ENCODE measurements at places on chromosomes 3 and 15.

- no peak for DNase-seq
These were observed 4.9 kb downstream of the RFTN1 start for GRCh38 chr3:16508591-16508995.

- no peak for DNase-seq
These were observed 247.5 kb downstream of the MBNL1 start for GRCh38 chr3:152516216-152516615.

DNA sequence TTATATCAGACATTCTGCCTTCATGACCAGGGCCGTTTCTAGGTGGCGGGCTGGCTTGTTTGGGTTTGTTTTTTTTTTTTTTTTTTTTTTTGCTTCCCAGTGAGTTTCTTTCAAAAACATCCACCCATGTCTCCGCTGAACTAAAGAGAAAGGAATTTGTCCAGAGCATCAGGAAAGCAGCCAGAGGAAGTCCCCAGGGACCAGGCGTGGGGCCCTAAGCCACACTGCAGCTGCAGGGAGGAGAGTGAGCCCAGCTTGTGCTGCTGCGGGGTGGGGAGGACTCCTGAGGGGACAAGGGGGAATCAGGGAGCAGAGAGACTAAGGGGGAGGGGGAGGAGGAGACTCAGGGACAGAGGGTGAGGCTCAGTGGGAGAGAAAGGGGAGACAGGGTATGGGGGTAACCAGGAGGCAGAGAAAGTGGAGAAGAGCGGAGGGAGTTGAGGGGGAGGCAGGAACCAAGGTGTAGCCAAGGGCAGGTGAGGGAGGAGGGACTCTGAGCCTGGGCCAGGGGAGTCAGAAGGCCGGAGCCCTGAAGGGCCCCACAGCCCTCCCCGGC is 49.5 kb downstream of the CYP11A1 start:
- DNase-seq, result no peak

DNA sequence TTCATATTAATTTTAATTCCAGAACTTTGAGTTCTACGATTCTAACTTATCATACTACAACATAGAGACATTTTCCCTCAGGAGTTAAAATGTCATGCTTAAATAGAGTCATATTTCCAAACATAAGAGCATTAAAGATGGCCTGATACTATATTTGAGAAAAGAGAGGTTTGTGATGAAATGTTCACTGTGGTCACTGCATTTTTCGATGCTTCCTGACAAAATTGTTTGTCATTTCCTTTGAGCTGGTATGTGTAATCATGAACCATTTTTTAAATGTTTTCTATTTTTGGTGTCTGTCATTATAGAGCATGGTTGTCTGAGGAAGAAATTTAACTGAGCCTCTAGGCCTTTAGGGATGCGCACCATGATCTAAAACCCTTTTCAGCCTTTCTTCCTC is 721.4 kb upstream of the NR2F2 start:
- DNase-seq, result no peak

- DNase-seq, result no peak
These were observed 427.9 kb upstream of the RASGRP1 start for GRCh38 chr15:38992506-38992905.

- no peak for DNase-seq
These were observed 101.6 kb downstream of the ERC2 start for GRCh38 chr3:56366641-56367162.

DNA sequence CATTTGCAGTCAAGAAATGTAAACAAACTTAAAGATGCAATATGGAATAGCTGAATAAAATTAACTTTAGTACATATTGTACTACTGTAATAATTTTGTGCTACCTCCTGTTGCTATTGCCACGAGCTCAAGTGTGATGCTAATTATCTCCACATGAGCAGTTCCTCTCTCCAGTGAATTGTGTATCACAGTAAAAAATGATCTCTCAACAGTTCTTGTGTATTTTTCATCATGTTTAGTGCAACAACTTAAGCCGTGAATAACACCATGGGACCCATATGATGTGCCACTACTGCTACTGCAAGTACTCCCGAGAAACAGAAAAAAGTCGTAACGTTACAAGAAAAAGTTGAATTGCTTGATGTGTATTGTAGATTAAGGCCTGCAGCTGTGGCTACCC is 12.4 kb downstream of the RIOX2 start:
- DNase-seq, result no peak

GRCh38 chr15:66951531-66952320 is 113.7 kb upstream of the SMAD3 start:
- no peak for DNase-seq

DNA sequence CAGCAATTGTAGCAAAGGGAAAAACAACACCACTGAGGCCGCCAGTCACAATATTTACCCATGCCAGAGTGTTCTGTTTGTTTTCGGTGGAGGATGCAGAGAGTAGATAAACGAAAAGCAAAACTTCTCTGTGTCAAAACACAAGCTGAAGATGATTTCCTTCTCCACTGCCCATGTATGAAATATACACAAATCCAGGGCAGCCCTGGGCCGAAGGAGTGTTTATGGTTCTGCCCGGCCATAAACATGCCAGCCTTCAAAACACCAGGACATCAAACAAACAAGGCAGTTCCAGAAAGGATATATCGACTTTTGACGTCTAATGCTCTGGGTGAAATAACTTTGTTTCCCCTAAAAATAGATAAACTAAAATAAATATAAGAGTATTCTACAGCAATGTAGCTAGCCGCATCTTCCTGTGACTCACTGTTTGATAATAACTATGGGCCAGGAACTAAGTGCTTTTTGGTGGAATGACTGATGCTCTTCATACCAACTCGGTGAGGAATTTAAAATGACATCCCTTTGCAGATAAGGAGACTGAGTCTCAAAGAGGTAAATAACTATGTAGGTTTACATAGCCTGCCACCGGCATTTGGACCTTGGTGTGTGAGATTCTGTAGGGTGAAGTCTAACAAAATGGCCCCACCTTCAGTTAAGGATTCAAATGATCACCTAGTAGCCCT is 82.8 kb downstream of the MAGI1 start:
- DNase-seq, result no peak

- DNase-seq, result no peak
These were observed 33.8 kb upstream of the GREM1 start for GRCh38 chr15:32683906-32684584.

GRCh38 chr3:139527265-139527664 is 12.3 kb downstream of the RBP1 start:
- DNase-seq, result no peak

- DNase-seq, result no peak
These were observed 6.2 kb upstream of the TMF1 start for GRCh38 chr3:69058180-69058946.

GRCh38 chr3:182565916-182566796 is 227.1 kb upstream of the ATP11B start:
- DNase-seq, result no peak

DNA sequence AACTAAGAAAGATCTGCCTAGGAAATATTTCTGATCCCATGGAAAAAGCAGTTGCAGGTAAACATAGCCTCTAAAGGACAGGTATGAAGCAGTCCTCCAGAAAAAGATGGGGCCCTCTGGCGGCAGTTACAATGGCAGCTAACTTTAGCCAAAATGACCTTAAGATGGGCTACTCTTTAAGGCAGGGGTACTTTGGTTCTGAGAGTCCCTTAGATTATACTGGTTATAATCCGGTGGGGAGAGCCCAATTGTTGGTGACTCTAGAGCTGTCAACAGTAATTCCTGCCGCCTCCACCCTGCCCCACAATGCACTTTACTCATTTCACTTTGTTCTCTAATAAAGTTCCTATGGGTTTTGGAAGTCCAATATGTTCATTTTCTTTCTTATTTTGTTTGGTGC is 412.8 kb upstream of the WNT5A start:
- DNase-seq, result no peak

GRCh38 chr15:48046813-48047438 is 73.9 kb upstream of the SLC24A5 start:
- DNase-seq, result no peak

DNA sequence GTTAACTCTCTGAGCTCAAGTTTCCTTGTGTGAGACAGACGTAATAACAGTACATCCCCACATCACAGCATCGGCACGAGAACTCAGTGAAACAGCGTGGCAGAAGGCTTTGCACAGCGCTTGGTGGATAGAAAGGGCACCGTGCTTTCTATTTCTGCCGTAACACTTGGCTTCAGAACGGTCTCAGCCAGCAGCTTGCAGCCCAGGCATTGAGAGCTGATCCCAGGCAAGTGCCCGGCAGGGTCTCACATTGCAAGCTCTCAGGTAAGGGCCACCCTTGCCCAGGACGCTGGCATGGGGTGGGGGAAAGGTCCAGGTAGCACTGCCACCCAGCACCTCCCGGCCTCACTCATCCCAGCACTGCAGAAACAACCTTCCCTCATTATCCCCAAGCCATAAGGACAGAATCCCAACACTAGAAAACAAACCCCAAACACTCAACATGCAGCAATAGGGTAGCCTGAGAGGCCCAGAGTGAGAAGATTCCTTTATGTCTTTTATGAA is 70.5 kb upstream of the ITGA11 start:
- DNase-seq, result no peak

- no peak for DNase-seq
These were observed 3.0 kb upstream of the NECTIN3 start for GRCh38 chr3:111068574-111068973.

- DNase-seq, result no peak
These were observed 99.8 kb downstream of the TMEM108 start for GRCh38 chr3:133138017-133138416.

- DNase-seq, result no peak
These were observed 29.7 kb upstream of the TOPBP1 start for GRCh38 chr3:133691273-133692107.

- DNase-seq, result no peak
These were observed 481 bp downstream of the MASP1 start for GRCh38 chr3:187291001-187291511.

- DNase-seq, result no peak
These were observed 553.7 kb upstream of the LMCD1 start for GRCh38 chr3:7947930-7948329.

DNA sequence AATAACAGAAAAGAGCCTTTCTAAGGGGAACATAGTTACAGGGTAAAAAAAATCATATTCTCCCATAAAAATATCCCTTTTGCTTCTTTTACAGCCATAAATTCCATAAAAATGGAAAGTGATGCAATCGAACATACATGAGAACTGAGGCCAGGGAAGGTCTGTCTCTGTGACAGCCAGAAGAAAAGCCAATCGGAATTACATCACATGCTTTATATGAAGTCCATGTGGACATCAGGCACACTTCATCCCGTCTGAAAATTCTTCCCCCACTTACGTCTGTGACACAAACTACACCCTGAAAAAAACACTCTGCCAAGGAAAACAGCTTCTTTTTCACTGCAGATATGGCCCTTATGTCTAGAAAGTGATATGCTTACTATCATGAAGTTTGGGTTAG is 323.5 kb downstream of the ERC2 start:
- no peak for DNase-seq

- no peak for DNase-seq
These were observed 28.5 kb downstream of the MFSD1 start for GRCh38 chr3:158830391-158830790.

GRCh38 chr15:29323557-29323956 is 53.9 kb upstream of the NSMCE3 start:
- DNase-seq, result no peak

DNA sequence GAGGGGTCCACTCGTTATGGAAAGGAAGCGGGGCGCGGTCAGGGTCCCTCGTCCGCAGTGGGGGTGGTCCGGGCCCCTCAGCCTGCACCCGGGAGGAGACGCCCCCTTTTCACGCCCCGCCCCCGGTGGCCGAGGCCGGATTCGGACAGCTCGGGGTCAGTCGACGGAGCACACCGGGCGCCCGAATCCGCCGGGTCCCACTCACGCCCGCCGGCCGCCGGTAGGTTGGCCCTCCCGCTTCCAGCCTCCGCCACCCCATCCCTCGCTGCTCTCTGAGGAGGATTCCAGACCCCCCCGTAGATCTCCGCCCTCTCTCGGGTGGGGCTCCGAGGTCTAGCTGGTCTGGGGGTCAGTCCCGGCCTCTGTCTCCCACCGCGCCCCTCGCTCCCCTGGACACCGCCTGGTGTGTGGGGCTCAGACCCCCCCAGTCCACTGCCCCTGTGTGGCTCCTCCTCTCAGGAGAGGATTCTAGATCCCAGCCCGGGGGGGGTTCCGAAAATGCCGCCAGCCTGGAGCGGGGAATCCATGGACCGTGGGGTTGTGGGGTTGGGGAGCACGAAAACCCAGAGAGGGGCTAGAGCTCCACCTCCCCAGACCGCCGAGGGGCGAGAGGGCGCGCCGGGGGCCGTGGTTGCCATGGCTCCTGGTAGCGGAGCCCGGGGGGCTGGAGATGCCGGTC is 725 bp downstream of the CHL1 start:
- DNase-seq, result no peak

DNA sequence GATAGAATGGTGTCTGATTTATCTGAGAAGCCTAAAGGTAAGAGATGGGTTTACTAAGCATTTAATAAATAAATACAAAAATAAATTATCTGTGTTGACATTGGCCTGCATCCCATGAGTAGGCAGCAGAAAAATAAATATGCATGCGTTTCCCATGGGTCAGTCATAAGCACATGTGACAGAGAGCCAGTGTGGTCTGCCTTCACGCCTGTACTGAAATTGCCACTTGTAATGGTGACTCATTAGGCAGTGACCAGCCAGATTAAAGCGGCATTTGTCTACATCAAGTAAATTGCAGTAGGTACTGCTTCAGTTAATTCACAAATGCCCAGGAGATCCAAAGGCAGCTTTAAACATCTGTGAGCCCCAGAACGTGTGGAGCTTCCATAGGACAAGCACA is 399.6 kb downstream of the NAALADL2 start:
- DNase-seq, result no peak
